ENCODE measurements at places on chromosomes 3 and 15.

DNA sequence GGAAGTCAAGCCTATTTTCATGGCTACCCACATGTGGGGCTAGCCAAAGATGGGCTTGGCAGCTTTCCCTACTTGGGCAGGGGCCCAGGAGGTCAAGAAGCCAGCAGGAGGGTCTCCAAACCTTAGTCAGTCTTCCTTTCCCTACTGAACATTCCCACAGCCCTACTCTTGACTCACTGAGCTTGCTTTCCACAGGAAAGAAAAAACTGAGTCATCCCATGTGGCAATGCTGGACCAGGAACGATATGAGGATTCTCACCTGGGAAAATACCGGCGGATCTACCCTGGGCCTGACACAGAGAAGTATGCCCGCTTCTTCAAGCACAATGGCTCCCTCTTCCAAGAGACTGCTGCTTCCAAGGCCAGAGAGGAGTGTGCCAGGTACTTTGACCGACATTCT is 3.7 kb upstream of the NGRN start:
- no peaks in the 10 kb centered on the region for H3K27me3 ChIP-seq
- DNase-seq, result no peak
- H3K36me3 ChIP-seq, result no peaks in the 10 kb centered on the region
- no peaks in the 10 kb centered on the region for H3K4me1 ChIP-seq
- H3K4me3 ChIP-seq, result no peak overlapping the region
- H3K27ac ChIP-seq, result no peak overlapping the region

DNA sequence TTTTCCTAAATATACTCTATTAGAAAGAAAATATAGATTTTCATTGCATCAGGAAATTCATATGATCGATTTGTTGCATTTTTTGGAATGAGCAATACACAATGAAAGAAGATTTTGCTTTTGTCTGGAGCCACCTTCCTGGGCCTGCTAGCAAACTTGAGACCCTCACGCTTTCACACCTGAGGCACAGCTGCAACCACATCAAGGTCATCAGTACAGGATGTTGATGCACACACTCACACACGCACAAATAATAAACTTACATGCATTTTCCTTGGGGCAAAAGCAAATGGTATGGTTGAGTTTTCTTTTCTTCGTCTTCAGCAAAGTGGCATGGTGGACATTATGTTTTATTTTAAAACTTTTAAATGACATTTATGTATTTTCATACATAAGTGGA is 64.8 kb upstream of the SATB1 start:
- H3K36me3 ChIP-seq, result no peaks in the 10 kb centered on the region
- H3K27ac ChIP-seq, result no peak overlapping the region
- no peak overlapping the region for H3K4me3 ChIP-seq
- H3K27me3 ChIP-seq, result no peaks in the 10 kb centered on the region

GRCh38 chr15:75090388-75090734 is 67.0 kb downstream of the PPCDC start:
- no peak overlapping the region for H3K27ac ChIP-seq
- no peak overlapping the region for H3K4me3 ChIP-seq
- no peaks in the 10 kb centered on the region for H3K27me3 ChIP-seq
- H3K36me3 ChIP-seq, result no peaks in the 10 kb centered on the region
- H3K4me1 ChIP-seq, result no peaks in the 10 kb centered on the region

- no peaks in the 10 kb centered on the region for H3K27me3 ChIP-seq
- no peak for DNase-seq
- H3K27ac ChIP-seq, result no peak overlapping the region
- no peaks in the 10 kb centered on the region for H3K4me1 ChIP-seq
- H3K4me3 ChIP-seq, result no peak overlapping the region
These were observed 23.9 kb upstream of the RSL24D1 start for GRCh38 chr15:55220606-55221005.

DNA sequence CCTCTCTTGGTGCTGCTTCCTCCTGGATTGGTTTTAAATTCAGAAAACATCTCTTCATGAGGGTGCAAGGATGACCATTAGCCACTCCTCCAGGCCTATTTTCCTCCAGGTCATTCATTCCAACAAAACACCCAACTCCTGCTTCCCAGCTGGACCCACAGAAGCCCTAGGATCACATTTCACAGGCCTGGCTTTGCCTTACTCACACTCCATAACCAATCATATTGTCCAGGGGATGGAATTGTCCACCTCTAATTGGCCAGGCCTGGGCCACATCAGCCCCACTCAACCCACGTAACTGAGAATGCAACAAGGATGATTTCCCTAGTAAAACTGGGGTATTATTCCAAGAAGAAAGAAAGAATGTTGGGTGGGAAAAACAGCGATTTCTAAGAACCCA is 616.7 kb upstream of the SUCLG2 start:
- no peak overlapping the region for H3K4me3 ChIP-seq
- H3K27ac ChIP-seq, result no peak overlapping the region
- peaks cover 7% of the 10 kb centered on the region for H3K4me1 ChIP-seq
- DNase-seq, result no peak

DNA sequence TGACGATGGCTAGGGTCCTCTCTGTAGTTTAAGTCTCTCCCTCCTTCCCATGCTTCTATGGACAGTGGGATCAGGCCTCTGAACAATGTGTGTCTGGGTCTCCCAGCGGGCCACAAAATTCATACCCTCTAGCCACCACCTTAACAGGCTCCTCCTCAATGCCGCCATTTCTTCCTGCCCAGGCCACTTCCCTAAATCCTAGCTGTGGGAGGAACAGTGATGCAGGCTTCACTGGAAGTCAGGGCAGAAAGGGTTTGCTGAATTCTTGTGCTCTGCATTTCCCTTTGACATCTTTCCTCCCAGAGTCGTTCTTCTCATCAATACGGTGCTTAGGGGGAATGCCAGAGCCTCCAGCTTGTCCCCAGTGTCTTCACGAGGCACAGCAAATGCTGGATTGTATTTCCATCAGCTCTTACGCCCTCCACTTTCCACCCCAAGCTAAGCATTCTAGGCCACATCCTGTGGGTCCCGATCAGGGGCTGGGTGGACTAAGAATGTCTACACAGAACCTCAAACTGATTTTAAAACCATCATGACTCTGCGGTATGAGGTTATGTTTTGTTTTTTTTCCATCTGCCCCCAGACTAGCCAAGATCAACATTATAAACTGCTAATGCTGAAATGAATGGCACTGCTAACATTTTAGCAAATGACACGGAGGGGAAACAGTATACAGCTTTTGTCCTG is 11.9 kb upstream of the LDHAL6B start:
- no peaks in the 10 kb centered on the region for H3K4me1 ChIP-seq
- H3K4me3 ChIP-seq, result no peak overlapping the region
- DNase-seq, result no peak
- no peak overlapping the region for H3K27ac ChIP-seq
- H3K36me3 ChIP-seq, result peaks cover 16% of the 10 kb centered on the region

GRCh38 chr3:112611752-112612515 is 29.0 kb downstream of the CCDC80 start:
- H3K4me3 ChIP-seq, result no peak overlapping the region
- H3K27ac ChIP-seq, result no peak overlapping the region
- no peaks in the 10 kb centered on the region for H3K27me3 ChIP-seq
- no peaks in the 10 kb centered on the region for H3K4me1 ChIP-seq

DNA sequence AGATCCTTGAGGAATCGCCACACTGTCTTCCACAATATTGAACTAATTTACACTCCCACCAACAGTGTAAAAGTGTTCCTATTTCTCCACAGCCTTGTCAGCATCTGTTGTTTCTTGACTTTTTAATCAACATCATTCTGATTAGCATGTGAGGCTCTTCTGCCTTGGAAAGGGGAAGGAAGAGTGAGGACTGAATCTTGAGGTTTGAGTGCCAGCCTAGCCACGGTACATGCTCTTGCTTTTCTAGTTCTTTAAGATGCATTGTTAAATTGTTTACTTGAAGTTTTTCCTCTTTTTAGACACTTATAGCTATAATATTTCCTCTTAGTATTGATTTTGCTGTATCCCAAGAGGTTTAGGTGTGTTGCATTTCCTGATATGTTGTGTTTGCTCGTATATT is 596.1 kb downstream of the OTOL1 start:
- H3K4me1 ChIP-seq, result no peaks in the 10 kb centered on the region
- H3K27me3 ChIP-seq, result no peaks in the 10 kb centered on the region
- DNase-seq, result no peak
- no peak overlapping the region for H3K4me3 ChIP-seq
- no peak overlapping the region for H3K27ac ChIP-seq
- no peaks in the 10 kb centered on the region for H3K36me3 ChIP-seq

DNA sequence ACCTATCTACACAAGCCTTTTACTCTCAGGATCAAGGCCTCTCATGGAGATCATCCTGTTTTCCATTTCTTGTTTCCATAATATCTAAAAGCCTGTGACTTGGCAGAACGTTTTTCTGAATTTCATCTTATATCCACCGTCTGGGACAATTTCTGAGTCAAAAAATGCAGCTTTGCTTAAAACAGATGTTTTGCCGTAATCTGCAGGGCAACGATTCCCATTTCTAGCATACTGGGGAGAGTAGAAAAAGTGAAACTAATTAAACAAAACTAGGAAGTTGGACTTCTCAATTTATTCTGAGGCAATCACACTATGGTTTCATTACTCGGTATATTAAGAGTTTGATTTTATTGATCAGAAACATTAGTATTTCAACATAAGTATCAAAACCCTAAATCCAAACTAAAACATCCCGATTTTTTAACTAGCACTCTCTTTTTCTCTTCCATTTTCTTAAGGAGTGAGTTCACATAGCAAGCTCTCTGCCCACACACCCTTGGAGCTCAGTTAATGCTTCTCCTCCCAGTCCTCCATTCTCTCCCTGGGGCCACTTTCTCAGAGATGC is 33.6 kb downstream of the SPATA12 start:
- H3K27me3 ChIP-seq, result no peaks in the 10 kb centered on the region
- H3K4me3 ChIP-seq, result no peak overlapping the region
- no peak for DNase-seq
- H3K27ac ChIP-seq, result no peak overlapping the region

DNA sequence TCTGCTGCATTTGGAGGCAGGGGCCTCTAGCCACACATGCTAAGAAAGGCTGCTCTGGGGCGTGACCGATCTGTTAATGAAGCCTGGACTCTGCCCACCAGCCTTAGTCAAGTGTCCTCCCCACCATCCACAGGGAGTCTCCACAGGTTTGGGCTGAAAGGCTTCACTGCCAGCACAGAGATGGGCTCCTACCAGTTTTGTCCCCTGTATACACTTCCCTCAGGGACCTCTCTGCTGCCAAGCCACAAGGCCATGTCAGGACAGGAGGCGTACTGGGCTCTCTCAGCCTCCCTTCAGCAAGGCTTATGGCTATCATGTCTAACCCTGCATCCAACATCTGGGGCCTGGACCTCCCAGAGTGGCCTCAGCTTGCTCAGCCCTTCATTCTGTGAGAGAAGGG is 23.5 kb downstream of the KIF9 start:
- H3K4me3 ChIP-seq, result no peak overlapping the region
- H3K4me1 ChIP-seq, result no peaks in the 10 kb centered on the region
- H3K27ac ChIP-seq, result no peak overlapping the region
- H3K27me3 ChIP-seq, result no peaks in the 10 kb centered on the region
- no peaks in the 10 kb centered on the region for H3K36me3 ChIP-seq
- no peak for DNase-seq

DNA sequence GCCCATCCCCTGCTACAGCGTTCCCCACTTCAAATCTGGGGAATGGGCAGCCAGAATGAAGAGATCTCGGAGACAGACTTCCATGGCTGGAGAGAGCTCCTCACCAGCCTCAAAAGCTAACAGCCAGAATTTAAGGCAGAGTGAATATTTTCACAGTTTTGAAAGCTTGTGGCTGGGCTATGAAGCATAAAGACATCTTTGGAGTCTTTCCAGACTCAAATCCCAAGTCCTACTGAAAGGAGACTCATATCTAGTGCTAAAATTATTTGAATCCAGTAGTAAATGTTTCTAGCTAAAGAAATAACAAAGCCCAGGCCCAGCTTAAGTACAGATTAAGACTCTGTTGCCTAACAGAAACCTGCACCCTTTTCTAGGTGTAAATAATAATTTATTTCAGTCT is 628.4 kb upstream of the ALCAM start:
- H3K27me3 ChIP-seq, result no peaks in the 10 kb centered on the region
- no peak overlapping the region for H3K4me3 ChIP-seq
- no peak overlapping the region for H3K27ac ChIP-seq
- DNase-seq, result no peak

GRCh38 chr3:16801223-16801622 is 83.5 kb upstream of the PLCL2 start:
- no peaks in the 10 kb centered on the region for H3K36me3 ChIP-seq
- DNase-seq, result no peak
- no peaks in the 10 kb centered on the region for H3K27me3 ChIP-seq
- no peak overlapping the region for H3K4me3 ChIP-seq

DNA sequence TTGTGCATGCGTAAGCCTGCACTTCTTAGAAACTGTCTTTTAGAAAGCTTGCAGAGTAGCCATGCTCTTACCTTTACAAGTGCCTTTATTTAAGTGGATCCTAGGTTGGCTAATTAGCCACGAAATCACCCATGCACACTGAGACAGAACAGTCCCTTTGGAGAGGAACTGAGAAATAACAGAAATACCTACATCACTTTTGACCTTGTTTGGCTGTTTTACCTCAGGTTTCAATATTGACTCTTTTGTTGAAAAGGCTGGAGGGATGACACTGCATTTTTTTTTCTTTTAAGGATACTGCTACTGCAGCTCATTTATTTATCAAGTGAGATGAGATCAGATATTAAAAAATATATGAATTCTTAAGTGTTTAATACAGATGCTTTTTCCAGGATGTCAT is 155.6 kb upstream of the GOLIM4 start:
- H3K4me1 ChIP-seq, result peaks cover 4% of the 10 kb centered on the region
- no peaks in the 10 kb centered on the region for H3K36me3 ChIP-seq
- H3K4me3 ChIP-seq, result 0 out of 2 replicates have a peak overlapping the region, but pooled peaks have one; percentile 47

DNA sequence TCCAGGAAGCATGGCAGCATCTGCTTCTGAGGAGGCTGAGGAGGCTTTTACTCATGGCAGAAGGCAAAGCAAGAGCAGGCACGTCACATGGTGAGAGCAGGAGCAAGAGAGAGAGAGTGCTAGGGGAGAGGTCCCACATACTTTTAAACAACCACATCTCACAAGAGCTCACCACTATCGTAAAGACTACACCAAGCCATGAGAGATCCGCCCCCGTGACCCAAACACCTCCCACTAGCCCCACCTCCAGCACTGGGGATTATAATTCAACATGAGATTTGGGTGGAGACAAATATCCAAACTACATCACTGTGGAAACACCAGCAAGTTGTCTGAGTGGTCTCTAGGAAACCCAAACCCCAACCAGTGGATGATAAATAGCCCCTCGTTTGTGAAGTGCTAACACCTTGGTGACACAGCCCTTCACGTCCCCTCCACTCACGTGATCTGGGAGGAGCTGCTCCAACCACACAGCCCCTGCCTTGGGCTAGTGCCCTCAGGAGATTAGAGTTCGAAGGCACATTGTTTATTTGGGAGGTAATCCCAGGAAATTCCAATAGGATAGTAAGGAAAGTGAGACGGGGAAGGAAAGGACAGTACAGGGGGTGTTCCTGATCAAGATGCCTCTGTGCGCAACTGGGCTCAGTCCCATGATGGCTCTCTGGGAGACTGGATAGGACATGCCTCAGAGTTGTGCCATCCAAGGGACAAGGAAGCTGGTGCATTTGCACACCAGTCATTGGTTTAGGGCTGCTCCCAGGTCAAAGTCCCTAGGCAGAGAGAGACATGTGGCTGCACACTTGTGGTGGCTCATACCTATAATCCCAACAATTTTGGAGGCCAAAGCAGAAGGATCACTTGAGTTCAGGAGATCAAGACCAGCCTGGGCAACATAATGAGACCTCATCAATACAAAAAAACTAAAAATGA is 80.6 kb upstream of the CTNNB1 start:
- no peak overlapping the region for H3K27ac ChIP-seq
- no peak overlapping the region for H3K4me3 ChIP-seq
- no peaks in the 10 kb centered on the region for H3K27me3 ChIP-seq
- H3K4me1 ChIP-seq, result peaks cover 5% of the 10 kb centered on the region
- no peak for DNase-seq

GRCh38 chr15:96321639-96322535 is 8.6 kb upstream of the NR2F2 start:
- peaks cover 36% of the 10 kb centered on the region for H3K4me1 ChIP-seq
- H3K27ac ChIP-seq, result no peak overlapping the region
- peak; percentile 71 for DNase-seq

Measured in H1 (cell line).